ENCODE measurements at places on chromosomes 12 and 14. TPM values are rescaled to one million over a fixed set of nuclear protein-coding genes. Genes with fewer than 3 reads are reported as not detected.

GRCh38 chr12:4626543-4626942 lies 22.3 kb downstream of the AKAP3 start:
- H3K4me1 ChIP-seq = no peaks in the 10 kb centered on the region
- no peaks in the 10 kb centered on the region for H3K27me3 ChIP-seq
- H3K4me3 ChIP-seq = no peak overlapping the region
- no peak for DNase-seq

Gene NRIP2
- 2.3 TPM for polyA plus RNA-seq

- H3K36me3 ChIP-seq = no peaks in the 10 kb centered on the region
- DNase-seq = no peak
- no peaks in the 10 kb centered on the region for H3K4me1 ChIP-seq
- no peak overlapping the region for H3K4me3 ChIP-seq
These were observed 232.7 kb upstream of the ABCD2 start for GRCh38 chr12:39852346-39852745.

Gene ASPG
- polyA plus RNA-seq = 13.8 TPM

Gene NINJ2
- polyA plus RNA-seq = 25.7 TPM

DNA sequence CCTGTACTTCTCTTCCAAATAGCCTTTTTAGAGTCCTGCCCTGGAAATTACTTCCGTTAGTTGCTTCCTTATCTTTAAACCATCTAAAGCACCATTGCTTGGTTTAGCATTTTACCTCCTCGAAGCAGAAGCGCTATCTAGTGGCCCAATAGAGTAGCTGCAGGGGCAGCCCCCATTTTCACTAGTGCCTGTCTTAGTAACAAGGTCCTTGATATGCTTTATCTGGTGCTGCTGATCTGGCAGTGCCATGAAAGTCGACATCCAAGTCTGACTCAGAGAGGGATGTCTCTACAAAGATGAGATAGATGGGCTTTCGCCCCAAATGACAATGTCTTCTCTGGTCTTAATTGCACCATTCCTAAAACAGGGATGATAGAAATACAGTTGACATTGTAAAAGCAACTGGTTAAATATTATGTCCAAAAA lies 25.0 kb upstream of the CIT start:
- no peak overlapping the region for H3K4me3 ChIP-seq
- H3K36me3 ChIP-seq = no peaks in the 10 kb centered on the region
- no peaks in the 10 kb centered on the region for H3K4me1 ChIP-seq
- no peak overlapping the region for H3K27ac ChIP-seq
- peak; percentile 19 for DNase-seq

DNA sequence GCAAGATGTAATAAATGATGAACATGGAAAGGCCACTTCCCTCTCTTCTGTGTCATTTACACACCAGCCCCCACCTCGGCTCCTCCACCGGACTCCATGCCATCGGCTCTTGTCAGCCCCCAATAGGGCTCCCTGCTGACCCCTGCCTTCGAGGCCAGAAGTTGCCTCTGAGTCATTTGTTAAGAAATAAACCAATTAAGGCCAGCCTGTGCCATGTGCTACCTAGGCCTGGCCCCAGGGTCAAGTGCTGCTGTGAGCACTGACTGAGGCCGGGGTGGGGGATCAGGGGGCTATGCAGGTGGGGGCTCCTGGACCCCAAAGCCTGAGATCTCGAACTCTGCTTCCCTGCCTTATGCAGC lies 53.2 kb downstream of the TESC start:
- no peak for DNase-seq
- peaks cover 47% of the 10 kb centered on the region for H3K4me1 ChIP-seq
- no peaks in the 10 kb centered on the region for H3K36me3 ChIP-seq
- no peaks in the 10 kb centered on the region for H3K27me3 ChIP-seq
- H3K4me3 ChIP-seq = no peak overlapping the region
- peak overlapping the region; percentile 68 for H3K27ac ChIP-seq

Gene KDM2B
- 4.8 TPM for polyA plus RNA-seq

DNA sequence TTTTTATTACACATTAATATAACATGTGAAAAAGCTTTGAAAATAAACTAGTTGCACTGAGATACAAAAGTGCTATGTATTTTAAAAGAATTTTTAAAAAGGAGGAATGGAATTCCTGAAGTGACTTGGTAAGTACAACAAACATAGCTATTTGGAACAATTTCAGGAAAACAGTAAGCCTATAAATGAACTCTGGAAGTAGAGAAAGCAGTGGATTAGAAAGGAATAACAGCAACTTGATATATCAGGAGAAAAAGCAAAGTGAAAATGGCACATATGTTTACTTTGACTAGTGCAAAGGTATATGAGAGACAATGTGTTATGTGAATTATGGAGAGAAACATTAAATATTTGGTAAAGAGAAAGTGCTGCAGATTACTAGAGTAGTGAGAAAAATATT lies 811.7 kb downstream of the C12orf50 start:
- H3K27me3 ChIP-seq = no peaks in the 10 kb centered on the region
- no peak overlapping the region for H3K4me3 ChIP-seq
- H3K36me3 ChIP-seq = no peaks in the 10 kb centered on the region
- no peak for DNase-seq
- no peaks in the 10 kb centered on the region for H3K4me1 ChIP-seq

Gene RASSF9
- 0.84 TPM for polyA plus RNA-seq

DNA sequence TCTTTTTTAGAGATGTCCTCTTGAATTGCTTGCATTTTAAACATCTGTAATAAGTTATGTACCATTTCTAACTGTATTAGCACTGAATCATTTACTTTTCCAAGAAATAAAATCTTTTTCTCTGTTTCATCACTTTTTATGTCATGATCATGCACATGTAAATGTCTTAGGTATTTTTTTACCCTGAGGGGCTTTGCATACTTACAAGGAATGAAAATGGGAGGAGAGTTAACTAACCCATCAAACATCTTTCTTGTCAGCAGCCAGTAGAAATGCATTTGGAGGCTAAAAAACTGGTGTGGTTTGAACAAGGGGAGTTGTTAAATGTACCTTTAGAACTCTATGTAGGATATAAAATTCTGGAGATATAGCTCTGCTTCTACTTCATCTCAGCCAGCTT lies 1080.3 kb downstream of the GALC start:
- no peaks in the 10 kb centered on the region for H3K36me3 ChIP-seq
- H3K4me1 ChIP-seq = no peaks in the 10 kb centered on the region
- no peak for DNase-seq
- no peak overlapping the region for H3K27ac ChIP-seq

- no peaks in the 10 kb centered on the region for H3K36me3 ChIP-seq
- no peak for DNase-seq
- no peak overlapping the region for H3K27ac ChIP-seq
- no peaks in the 10 kb centered on the region for H3K4me1 ChIP-seq
- H3K4me3 ChIP-seq = no peak overlapping the region
These were observed 5.0 kb upstream of the FGF6 start for GRCh38 chr12:4450551-4451112.

Gene SLC10A1
- polyA plus RNA-seq = not detected

Gene CLEC4A
- 2.5 TPM for polyA plus RNA-seq

Gene CLEC7A
- 1.0 TPM for polyA plus RNA-seq

DNA sequence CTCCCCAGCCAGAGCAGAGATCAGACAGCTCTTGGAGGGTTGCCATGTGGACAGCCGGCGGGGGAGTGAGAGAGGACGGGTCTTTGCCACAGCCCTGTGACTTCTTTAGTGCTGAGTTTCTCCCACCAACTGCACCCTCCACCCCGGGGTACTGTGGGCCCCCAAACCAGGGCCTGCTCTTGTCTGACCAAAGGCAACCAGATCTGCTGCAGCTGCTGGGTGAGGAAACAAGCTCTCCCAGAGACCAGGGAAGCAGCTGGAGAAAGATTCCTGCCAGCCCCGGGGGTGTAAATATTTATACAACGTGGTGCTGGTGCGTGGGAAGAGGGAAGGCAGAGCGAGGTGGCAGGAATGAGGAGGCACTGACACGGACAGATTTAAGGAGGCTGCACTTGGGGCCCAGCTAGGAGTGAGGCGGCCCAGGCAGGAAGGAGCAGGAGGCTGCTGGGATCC lies 14.3 kb upstream of the ZFP36L1 start:
- no peak overlapping the region for H3K4me3 ChIP-seq
- H3K36me3 ChIP-seq = no peaks in the 10 kb centered on the region
- H3K27me3 ChIP-seq = no peaks in the 10 kb centered on the region
- peak overlapping the region; percentile 78 for H3K27ac ChIP-seq
- peak; percentile 77 for DNase-seq

GRCh38 chr14:58898655-58899316 lies 261.0 kb downstream of the DACT1 start:
- no peaks in the 10 kb centered on the region for H3K27me3 ChIP-seq
- no peak overlapping the region for H3K4me3 ChIP-seq
- H3K36me3 ChIP-seq = no peaks in the 10 kb centered on the region
- no peak for DNase-seq
- H3K4me1 ChIP-seq = no peaks in the 10 kb centered on the region
- no peak overlapping the region for H3K27ac ChIP-seq

Gene PLXNC1
- 1.1 TPM for polyA plus RNA-seq

DNA sequence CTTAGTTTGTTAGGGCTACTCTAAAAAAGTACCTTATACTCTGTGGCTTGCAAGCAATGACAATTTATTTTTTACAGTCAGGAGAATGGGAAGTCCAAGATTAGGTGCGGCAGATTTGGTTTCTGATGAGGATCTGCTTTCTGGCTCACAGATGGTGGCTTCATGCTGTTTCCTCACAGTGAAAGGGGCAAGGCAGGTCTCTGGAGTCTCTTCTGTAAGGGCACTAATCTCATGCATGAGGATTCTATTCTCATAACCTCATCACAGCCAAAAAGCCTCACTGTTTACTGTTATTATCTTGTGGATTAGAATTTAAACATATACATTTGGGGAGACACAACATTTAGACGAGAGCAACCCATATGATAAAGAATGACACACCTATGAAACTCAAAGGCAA lies 1957.4 kb upstream of the SEL1L start:
- no peak for DNase-seq
- no peak overlapping the region for H3K4me3 ChIP-seq
- H3K27ac ChIP-seq = no peak overlapping the region
- no peaks in the 10 kb centered on the region for H3K27me3 ChIP-seq

DNA sequence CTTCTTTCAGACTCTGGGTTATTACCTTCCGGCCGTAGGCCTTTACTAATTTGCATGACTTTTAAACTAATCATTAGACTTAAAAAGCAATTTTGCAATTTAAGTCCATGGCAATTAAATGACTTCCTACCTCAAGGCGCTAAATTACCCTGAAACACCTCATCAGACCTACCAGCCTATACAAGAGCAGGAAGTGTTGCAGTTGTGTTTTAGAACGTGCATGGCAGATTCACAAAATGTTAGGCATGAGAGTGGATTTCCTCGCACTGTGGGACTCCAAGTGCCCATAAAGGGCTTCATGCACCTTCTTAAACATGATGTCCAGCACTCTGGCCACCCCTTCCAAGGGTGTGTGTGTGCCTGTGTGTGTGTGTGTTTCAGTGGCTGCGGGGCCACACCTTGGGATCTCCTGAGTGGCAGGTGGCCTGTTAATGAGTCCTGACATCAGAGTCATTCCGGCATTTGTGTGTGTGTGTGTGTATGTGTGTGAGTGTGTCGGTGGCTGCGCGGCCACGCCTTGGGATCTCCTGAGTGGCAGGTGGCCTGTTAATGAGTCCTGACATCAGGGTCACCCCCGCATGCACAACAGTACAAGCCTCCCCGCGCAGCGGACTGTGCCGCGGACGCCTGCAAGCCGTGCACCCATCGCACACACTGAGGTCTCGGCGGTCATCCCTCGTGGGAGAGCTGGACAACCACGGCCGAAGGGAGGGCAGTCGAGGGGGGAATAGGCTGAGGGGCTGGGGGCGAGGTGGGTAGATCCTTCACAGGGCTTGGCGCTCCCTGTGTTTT lies 900 bp downstream of the C2CD5 start:
- peak overlapping the region; percentile 96 for H3K27ac ChIP-seq
- H3K36me3 ChIP-seq = no peaks in the 10 kb centered on the region
- H3K4me1 ChIP-seq = peaks cover 42% of the 10 kb centered on the region
- H3K27me3 ChIP-seq = no peaks in the 10 kb centered on the region
- DNase-seq = peak; percentile 52
- peak overlapping the region; percentile 87 for H3K4me3 ChIP-seq

DNA sequence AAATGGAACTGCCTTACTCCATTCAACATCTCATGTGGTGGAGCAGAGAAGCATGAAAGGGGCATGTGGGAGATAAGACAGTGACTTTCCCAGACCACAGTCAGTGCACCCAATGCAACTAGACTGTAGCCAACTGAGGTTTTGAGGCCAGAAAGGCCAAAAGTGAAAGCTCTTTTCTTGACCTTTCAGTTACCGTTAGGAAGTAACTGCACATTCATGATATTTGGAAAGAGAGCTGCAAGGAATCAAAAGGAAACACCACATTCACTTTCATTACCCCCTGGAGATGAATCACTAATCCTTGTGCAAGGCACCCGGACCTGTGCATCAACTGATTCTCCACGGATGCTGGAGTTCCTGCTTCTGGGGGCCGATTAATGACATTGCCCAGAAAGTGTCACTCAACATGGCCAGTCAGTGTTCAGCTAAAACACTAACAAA lies 72.9 kb upstream of the ELK3 start:
- H3K4me3 ChIP-seq = no peak overlapping the region
- peaks cover 7% of the 10 kb centered on the region for H3K4me1 ChIP-seq
- peak overlapping the region; percentile 19 for H3K27ac ChIP-seq
- H3K36me3 ChIP-seq = no peaks in the 10 kb centered on the region
- H3K27me3 ChIP-seq = no peaks in the 10 kb centered on the region

Gene FGF23
- not detected for polyA plus RNA-seq

DNA sequence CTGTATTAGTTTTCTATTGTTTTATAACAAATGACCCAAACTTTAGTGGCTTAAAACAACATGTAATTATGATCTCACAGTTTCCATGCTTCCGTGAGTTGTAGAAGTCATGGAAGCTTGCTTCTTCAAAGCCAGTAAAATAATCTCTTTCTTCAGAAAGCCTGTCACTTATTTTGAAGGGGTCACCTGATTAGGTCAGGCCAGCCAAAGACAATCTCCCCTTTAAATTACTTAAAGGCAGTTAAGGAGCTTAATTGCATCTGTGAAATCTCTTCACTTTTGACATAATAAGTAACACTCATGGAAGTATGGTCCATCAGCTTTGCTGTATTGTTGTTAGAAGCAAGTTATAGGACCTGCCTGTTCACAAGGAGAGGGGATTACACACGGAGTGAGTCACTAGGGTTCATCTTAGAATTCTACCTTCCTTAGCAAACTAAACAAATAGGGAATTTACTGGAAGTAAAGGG lies 89.8 kb downstream of the FAR2 start:
- peaks cover 28% of the 10 kb centered on the region for H3K4me1 ChIP-seq
- no peaks in the 10 kb centered on the region for H3K27me3 ChIP-seq
- no peak overlapping the region for H3K4me3 ChIP-seq

Gene AKAP6
- polyA plus RNA-seq = 13.5 TPM

- no peak for DNase-seq
- no peak overlapping the region for H3K27ac ChIP-seq
- H3K27me3 ChIP-seq = no peaks in the 10 kb centered on the region
- no peak overlapping the region for H3K4me3 ChIP-seq
- no peaks in the 10 kb centered on the region for H3K4me1 ChIP-seq
These were observed 82.4 kb upstream of the RESF1 start for GRCh38 chr12:31876568-31877424.

GRCh38 chr12:80129895-80130530 lies 30.7 kb downstream of the OTOGL start:
- no peak overlapping the region for H3K4me3 ChIP-seq
- no peaks in the 10 kb centered on the region for H3K27me3 ChIP-seq
- no peaks in the 10 kb centered on the region for H3K36me3 ChIP-seq
- DNase-seq = no peak
- H3K27ac ChIP-seq = no peak overlapping the region
- no peaks in the 10 kb centered on the region for H3K4me1 ChIP-seq

- no peaks in the 10 kb centered on the region for H3K36me3 ChIP-seq
- no peak overlapping the region for H3K27ac ChIP-seq
- no peak for DNase-seq
- peaks cover 5% of the 10 kb centered on the region for H3K4me1 ChIP-seq
These were observed 11.4 kb downstream of the EVL start for GRCh38 chr14:100076606-100077005.

Gene NRXN3
- polyA plus RNA-seq = 0.23 TPM

GRCh38 chr12:48936379-48936979 lies 11.2 kb upstream of the FKBP11 start:
- H3K4me1 ChIP-seq = peaks cover 6% of the 10 kb centered on the region
- H3K4me3 ChIP-seq = no peak overlapping the region
- H3K36me3 ChIP-seq = no peaks in the 10 kb centered on the region
- peak; percentile 70 for DNase-seq
